ENCODE measurements at places on chromosomes 2 and 18.

DNA sequence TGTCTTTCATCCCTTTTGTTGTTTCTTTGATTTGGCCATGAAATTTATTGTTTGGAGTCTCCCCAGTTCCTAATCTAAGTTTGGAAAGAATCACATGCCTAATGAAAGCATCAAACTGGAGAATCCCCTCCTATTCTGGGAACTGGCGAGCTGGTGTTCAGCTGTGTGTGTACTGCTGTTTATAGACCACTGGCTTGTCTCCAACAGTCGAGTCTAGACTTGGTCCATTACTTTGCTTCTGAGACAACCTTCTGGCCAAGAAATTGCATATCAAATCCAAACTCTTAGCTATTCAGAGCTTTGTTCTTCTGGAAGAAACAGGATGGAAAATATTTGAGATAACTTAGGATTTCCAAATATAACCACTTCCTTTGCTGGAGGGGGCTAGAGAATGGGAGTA is 111.5 kb upstream of the THSD7B start:
- no peak for DNase-seq

GRCh38 chr2:227106845-227107759 is 56.9 kb downstream of the COL4A4 start:
- DNase-seq: peak; percentile 78

GRCh38 chr2:127124426-127124825 is 17.5 kb upstream of the BIN1 start:
- no peak for DNase-seq

DNA sequence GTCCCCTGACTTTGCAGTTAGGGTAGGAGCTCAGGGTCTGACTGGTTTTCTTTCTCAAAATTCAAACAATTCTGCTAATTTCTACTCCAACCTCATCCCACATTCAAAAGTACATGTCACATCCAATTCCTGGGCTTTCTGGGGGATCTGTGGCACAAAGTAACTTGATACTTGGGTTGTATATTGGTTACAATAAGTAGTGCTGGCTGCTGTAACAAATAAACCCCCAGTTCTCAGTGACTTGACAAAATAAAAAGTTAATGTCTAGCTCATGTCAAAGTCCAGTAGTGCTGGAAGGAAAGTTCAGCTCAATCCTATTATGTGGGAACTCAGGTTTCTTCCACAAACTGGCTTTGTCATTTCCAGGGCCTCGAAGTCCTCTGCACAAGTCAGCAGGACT is 23.1 kb downstream of the LGALSL start:
- no peak for DNase-seq

DNA sequence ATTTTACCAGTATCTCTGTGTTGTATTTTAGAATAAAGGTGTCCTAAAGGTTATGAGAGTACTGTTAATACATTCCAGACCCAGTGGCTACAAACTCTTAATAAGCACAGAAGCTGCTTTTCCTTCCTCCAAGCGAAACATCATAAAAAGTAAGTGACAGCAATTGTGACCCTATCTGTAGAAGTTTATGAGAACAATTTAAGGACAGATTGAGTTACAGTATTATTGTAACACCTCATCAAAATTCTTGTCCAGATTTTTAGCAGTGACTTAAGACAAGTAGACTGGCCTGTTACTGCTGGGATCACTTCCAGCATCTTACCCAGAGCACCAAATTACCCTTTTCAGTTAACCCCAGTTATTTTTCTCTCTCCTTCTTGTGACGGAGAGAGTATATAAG is 154.6 kb downstream of the ERBB4 start:
- DNase-seq: no peak

DNA sequence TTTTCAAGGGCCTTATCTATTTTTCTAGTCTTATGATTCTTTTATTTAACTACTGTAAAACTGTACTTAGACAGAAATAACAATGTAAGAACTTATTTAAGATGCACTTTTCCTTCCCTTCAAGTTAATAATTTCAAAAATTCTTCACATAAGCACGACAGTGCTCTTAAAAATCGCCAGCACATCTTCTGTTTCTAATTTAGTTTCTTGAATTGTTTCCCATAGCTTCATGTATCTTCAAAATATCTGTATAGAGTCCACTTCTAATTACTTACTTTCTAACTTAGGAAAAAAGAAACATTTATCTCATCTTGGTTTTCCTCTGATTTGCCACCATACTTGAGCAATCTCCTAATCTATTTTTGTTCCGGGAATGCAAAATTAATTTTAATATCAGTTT is 196.1 kb downstream of the BABAM2 start:
- peak; percentile 13 for DNase-seq

DNA sequence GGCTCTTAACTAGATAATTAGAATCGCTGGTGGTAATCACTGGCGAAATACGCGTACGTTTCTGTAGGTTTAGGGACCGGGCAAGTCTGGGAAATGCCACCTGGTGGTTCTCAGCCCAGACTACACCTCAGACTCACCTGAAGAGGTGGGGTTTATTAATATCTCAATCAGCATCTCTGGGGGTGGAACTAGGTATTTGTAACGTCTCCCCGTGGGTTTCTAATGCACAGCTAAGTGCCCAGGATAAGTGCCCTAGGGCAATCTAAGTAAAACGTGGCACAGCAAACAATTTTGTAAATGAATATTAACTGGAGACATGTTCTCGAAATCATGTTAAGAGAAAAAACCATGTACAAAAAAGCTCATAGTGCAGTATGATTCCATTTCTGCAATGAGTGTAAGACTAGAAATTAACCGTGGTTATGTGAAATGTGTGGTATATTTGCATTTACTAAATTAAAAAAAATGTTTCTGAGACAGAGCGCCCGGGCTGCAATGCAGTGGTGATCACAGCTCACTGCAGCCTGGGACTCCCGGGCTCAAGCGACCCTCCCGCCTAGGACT is 760 bp upstream of the CNOT11 start:
- no peak for DNase-seq

DNA sequence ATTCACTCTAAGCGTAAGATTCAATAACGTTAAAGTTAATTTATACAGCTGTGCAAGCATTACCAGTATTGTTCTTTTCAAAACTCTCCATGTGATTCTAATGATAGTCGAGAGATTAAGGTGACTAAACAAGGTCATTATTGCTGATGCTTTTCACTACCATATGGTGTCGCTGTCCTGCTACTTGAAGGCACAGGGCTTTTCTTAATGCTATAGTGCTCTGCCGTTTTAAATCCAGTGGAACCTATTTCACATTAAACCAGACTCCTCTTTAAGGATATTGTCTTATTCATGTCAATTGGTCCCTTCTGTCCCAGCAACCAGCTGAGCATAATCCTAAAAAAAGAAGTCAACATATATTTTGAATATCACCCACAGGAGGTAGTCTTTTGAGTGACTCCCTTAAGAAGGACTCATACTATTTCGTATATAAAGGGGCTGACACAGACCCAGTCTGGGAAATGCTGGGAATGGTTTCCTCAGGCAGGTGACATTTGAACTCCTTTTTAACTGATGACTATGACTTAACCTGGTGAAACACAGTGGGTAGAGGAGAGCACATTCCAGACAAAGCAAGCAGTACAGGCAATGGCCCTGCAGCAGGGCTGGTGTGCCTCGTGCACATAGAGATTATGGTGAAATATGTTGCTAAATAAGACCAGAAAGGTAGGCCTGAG is 53.9 kb upstream of the CYTIP start:
- DNase-seq: peak; percentile 37

DNA sequence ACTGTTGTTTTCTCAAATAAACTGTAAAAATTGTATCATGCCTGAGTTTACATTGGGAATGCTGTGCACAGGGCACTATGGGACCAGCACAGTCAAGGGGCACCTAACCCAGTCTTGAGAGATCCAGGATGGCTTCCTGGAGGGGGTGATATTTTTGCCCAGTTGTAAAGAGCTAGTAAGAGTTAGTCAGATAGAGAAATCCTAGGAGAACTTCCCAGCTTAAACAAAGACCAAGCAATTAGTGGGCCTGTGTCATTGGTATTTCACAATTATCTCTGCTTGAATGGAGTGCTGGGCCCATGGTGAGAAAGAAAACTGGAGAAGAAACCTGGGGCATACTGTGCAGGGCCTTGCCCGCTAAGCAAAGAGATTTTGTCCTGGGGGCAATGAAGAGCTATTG is 12.2 kb downstream of the XDH start:
- peak; percentile 31 for DNase-seq

- peak; percentile 84 for DNase-seq
Measured at GRCh38 chr2:23418461-23418911, 33.5 kb downstream of the KLHL29 start.

DNA sequence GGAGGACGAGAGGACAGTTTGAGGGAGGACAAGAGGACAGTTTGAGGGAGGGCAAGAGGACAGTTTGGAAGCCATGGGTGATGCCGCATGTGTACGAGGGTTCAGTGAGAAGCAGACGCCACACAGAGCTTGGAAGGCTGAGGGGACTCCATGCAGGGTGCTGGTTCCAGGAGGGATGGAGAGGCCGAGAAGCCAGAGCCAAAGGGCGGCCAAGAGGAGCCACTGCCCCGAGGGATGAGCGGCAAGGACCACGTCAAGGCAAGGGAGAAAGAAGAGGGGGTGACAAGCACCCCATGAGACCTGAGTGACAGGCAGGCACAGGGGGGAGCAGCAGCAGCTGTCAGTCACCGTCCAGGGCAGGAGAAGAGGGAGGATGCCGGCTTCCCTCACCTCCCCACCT is 385.7 kb upstream of the MYT1L start:
- no peak for DNase-seq

DNA sequence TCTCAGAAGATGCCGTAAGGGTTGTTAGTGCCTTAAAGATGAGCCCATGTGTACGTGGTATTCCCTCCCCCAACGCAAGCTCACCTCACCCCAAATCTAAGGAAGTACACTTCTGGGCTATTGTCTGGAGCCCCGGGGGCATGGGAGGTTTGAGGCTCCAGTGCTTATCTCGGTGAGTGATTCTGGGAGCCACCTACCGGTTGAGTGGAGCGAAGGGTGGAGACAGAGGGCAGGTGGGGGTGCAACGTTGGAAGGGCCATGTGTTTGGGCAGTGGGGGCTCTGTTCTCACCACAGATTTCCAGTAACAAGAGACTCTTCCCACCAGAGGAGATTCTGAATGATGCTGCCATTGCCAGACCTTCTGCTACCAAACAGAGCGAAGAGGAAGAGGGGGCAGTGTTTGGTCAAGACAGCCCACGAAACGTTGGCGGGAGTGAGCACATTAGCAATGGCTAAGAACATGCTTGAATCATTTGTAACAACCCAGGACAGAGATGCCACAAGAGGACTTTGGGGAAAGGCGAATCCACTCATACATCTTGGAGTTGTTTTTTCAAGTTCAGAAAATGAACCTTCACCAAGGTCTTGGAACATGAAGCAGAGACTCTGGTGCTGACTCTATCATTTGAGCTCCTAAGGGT is 38.7 kb downstream of the TWIST2 start:
- DNase-seq: no peak

DNA sequence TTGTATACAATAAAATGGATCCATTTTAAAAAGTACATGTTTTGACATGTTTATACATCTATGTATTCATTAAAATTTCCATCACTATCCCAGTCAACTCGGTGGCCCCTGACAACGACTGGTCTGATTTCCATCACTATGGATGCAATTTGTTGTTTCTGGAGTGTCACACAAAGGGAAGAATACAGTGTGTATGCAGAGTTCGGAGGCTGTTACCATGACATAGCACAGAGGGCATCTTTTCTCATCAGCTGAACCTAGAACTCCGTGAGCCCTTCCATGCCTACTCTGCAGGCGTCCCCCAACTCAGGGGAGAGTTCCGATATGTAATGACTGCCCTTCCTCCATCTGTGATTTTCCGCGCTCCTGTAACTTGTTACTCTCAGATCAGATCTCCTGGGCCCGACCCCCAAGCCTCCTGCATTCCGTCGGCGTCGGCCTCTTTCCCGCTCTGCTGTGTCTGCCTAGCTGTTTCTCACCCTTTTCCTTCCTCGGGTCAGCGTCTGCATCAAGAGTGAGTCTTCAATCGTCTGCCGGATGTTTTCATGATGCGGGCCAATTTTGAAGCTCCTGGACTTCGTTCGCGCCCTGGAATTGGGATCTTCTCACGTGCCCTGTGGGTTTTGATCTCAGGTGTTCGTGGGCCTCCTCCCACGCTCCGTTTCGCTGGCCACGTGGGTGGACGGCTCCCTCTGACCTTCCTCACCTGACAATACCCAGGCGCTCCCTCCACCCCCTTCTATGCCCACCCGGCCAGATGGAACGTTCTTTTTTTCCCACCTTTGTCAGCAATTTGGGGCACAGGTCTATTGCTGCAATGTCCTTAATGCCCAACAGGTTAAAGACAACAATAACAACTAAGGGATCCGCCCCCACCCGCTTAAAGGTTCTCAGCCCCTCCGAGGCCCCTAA is 161.0 kb downstream of the TWIST2 start:
- no peak for DNase-seq
